ENCODE measurements at places on chromosomes 2 and 18.

GRCh38 chr2:207513551-207514257 is 16.1 kb upstream of the CREB1 start:
- peak; percentile 52 for DNase-seq

- DNase-seq, result peak; percentile 53
These were observed 21.8 kb upstream of the RPIA start for GRCh38 chr2:88669482-88670214.

DNA sequence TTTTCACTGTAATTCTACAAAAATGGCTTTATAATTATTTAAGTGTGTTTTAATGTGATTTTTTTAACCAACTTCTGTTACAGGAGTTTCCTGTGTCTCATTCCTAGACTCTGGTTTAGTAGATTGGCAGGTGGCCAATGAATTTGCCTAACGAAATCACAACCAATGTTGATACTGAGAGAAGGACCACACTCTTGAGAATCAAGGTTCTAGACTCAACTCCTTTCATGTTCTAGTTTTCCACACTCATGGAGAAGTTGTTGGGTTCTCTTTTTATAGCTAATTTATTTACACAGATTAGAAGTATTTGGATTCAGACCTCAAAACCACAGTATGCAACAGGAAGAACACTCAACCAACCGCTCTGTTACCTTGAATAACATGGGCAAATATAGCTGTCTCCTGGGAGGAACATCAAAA is 22.6 kb upstream of the USP34 start:
- DNase-seq, result peak; percentile 52

DNA sequence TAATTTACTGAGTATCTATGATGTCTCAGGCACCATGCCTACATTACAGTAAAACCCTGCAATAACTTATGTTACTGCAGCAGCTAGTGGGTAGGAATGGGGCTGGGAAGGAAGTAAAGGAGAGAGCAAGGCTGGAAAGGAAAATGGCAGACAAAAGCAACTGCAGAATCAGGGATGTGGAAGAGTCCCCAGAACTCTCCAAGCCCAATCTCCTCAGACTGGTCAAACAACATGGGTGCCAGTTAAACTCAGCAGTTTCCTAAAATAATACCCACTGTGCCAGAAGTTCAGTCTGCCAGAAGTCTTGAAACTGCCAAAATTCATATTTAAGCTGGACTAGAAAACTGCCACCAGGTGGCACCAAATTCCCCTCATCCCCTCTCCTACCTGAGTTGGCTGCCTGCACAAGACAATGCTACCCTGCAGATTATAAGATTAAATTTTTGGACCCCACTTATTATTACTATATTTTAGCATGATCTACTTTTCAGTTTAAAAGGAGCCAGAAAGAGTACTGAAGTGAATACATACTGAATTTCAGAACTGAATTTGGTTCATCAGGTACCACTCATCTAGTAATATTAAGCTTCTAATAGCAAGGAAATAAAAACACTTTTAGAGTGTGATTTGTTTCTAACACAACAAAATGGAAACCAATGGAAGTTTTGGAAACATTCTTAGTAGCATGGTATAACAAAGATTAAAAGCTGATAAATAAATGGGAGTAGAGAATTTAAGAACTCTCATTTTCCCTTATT is 86.8 kb upstream of the DNER start:
- DNase-seq, result peak; percentile 78

DNA sequence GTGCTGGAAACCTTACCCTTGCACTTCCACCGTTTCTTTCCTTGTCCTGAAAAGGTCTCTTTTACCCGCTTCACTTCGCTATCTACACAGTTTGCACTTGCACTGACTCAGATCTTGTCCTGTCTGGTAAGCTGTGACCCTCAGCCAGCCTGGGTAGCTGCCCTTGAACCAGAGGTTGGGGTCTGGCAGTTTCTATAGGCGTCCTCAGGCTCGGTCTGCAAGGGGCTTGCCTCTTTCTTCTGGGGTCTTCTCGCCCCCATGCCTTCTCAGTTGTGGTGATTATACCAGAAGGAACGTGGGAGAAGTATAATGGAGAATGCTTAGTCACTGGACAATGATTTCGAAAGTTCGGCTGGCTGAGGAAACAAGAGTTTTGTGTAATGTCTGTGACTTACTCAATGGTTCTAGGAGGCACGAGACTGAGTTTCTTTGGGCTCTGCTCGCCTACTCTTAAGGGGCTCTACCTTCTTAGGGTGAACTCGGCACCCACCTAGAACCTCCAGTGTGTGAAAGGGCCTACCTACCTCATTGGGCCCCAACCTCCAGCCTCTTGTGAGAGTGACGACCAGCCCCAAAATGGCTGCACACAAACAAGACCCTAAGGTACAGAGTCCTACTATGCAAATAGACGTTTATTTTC is 6.9 kb upstream of the STAT1 start:
- peak; percentile 74 for DNase-seq

- DNase-seq, result peak; percentile 62
These were observed 874 bp downstream of the WDR43 start for GRCh38 chr2:28895189-28895893.

- DNase-seq, result no peak
These were observed 50.5 kb downstream of the ADD2 start for GRCh38 chr2:70717431-70718038.

GRCh38 chr2:227462462-227462951 is 9.4 kb upstream of the AGFG1 start:
- peak; percentile 70 for DNase-seq

DNA sequence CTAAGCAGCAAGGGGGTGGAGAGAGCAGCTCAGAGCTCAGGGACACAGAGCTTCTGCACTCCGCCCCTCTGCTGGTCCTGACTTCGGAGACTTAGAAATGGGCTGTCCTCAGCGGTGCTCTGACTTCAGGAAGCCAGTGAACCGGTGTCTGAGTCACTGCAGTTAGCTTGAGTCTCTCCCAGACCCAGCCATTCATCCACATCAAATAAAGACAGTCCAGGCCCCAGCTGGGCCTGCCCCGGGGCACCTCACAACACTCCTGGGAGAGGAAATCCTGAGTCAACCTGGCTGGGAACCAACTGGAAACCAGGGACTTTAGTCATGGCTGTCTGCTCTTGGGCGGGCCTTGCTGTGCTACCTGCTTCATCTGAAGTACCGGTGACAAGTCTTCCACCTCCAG is 5.4 kb upstream of the ITGB6 start:
- DNase-seq, result no peak

GRCh38 chr2:127614731-127615130 is 31.2 kb upstream of the GPR17 start:
- no peak for DNase-seq

DNA sequence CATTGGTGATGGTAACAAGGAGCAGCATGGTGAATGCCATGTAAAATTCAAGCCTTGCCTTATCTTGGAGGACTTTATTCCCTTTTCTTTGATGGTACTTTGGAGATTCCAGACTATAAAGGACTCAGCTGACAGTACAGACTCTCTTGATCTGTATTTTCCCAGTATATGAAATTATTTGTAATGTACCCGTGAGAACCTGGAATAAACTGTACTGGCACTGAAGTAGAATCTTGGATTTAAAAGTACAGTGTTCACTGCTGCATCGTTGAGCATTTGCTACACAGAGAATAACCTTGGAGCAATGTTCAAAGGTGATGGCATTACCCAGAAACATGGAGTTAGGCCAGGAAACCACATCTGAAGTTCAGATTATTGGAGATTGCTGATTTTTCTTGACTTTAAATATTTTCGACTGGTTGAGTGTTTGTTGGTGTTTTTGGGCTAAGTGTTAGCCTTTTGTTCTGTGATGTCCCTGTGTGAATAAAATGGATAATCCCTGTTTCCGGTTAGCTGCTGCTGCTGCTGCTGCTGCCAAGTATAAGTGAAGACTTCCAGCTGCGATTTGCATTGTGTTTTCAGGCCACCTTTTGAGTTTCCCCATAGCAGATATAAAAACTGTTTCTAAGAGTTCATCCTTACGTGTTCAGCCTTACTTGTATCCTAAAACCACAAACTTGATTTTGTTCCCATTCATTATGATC is 122.0 kb downstream of the SPTBN1 start:
- no peak for DNase-seq

- DNase-seq, result no peak
These were observed 89.1 kb downstream of the ANTXR1 start for GRCh38 chr2:69102041-69102593.

All from activated CD4-positive, alpha-beta T cell treated with anti-CD3 and anti-CD28 coated beads, Interleukin-2, Interleukin-6, amounts not matched to agents 100 ng/mL and 50 ng/mL, durations not matched to agents 16 hours and 8 hours (primary cell).